ENCODE measurements at places on chromosomes 4 and X. TPM values are rescaled to one million over a fixed set of nuclear protein-coding genes. Genes with fewer than 3 reads are reported as not detected.

DNA sequence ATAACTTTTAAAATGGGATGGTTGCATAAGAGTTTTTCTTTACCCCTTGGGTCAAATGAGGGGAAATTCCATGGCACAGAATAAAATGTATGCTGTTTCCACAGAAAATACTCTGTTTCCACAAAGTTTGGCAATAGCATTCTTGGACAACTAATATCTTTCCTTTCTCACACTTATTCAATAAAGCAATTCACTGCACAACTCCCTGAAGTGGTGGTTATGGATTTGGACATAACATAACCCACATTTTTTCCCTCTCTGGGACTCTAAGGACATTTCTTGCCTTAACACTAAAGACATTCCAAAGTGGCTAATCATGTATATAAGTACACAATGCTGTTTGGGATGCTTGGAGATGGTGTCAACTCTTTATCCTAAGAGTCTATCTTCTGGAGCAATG, 51.7 kb upstream of the GPM6B start:
- DNase-seq: no peak

GRCh38 chrX:23799469-23800065, 16.6 kb downstream of the SAT1 start:
- DNase-seq: no peak

BGN gene
- 0.45 TPM for total RNA-seq

DNA sequence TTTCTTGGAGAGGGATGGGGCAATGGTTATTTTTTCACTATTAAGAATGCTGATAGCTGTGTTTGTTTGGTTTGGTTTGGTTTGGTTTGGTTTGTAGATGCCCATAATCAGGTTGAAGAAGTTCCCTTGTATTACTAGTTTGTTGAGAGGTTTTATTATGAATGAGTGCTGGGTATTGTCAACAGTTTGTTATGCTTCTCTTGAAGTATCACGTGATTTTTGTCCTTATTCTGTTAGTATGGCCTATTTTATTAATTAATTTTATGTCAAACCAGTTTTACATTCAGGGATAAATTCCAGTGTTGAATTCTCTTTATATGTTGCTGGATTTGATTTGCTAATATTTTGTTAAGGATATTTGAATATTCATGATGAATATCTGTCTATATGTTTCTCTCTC, 449.8 kb upstream of the NWD2 start:
- no peak for DNase-seq

COX7B gene
- total RNA-seq: 476 TPM

All from HT1080 (cell line).